ENCODE measurements at places on chromosomes 3 and 15. TPM values are rescaled to one million over a fixed set of nuclear protein-coding genes. Genes with fewer than 3 reads are reported as not detected.
A peak's percentile ranks its signal among the peaks of the same experiment; 100 is the strongest.

- H3K36me3 ChIP-seq, result no peaks in the 10 kb centered on the region
- H3K4me1 ChIP-seq, result no peaks in the 10 kb centered on the region
- no peak overlapping the region for H3K4me3 ChIP-seq
- no peak for DNase-seq
- H3K27me3 ChIP-seq, result peaks cover 20% of the 10 kb centered on the region
- H3K27ac ChIP-seq, result no peak overlapping the region
Observed at GRCh38 chr3:179973931-179974361, 62.8 kb downstream of the PEX5L start.

DNA sequence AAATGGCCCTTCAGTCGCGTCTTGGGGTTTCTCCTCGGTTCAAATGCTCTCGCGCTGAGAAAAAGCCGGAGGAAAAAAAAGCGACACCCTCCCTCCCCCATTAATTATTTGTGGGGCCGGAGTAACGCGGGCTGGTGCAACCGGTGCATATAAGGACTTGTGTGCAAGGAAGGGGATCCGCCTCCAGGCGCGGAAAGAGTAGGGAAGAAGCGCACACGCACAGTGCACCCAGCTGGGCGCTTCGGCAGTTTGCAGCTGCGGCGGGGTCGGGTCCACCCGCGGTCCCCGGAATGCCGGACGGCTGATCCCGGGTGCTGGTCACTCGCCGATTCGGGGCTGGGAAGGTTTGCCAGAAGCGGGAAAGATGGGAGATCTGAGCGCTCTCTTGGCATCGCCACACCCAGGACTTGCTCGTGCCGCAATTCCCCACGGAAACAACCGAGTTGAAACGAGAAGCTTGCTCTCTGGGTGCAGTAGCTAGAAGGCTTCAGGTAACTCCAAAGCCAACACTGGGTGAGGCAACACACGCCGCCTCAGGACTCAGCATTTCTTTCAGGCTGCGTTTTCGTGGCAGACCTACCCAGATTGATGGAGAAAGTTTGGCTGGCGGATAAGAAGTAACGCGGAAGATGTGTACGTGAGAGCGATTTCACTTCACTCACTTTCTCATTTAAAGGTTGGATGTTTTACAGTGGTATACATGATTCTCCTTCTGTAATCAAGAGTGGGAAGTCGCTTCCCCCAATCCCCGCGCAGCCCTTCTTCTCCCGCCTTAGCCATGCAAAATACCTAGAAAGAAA, 720 bp upstream of the TNIK start:
- peaks cover 13% of the 10 kb centered on the region for H3K27me3 ChIP-seq
- peaks cover 57% of the 10 kb centered on the region for H3K4me1 ChIP-seq
- DNase-seq, result peak; percentile 64
- H3K4me3 ChIP-seq, result peak overlapping the region; percentile 84
- peak overlapping the region; percentile 87 for H3K27ac ChIP-seq
- no peaks in the 10 kb centered on the region for H3K36me3 ChIP-seq

DNA sequence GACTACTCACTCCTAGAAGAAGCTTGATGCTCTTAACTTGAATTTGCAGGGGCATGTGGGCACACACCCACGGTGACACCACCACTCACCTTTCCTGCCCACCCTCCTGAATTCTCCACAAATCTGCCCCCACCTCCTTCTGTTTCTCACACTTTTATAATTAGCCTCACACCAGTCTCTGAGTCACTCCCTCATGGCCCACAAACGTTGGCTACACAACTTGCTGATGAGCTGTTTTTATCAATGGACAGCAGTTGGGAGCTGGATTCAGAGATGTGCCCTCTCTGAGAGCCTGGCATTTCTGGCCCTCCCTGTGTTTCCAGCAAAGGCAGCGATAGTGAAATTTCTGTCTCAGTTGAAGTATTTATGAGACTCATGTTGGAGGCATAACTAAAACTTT, 1.3 kb downstream of the COLQ start:
- peak overlapping the region; percentile 76 for H3K27ac ChIP-seq
- H3K4me1 ChIP-seq, result peaks cover 55% of the 10 kb centered on the region
- no peak for DNase-seq
- H3K27me3 ChIP-seq, result no peaks in the 10 kb centered on the region
- no peaks in the 10 kb centered on the region for H3K36me3 ChIP-seq

DNA sequence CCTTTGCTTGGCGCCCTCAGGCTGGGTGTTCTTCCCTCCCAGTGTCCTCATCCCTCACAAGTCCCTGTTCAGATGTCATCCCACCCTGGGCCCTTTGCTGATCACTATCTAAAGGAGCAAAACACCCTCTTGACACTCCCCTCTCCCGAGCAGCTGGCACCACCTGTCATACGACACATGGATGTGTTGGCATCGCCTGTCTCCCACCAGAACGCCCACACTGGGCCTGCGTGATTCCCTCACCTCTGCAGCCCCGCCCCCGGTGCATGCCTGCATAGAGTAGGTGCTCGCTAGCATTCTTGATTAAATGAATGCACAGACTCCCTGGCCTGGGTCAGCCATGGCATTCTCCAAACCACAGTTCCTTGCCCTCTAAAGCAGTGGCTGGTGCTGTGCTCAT, 75.8 kb downstream of the DNAJB8 start:
- H3K36me3 ChIP-seq, result no peaks in the 10 kb centered on the region
- H3K27me3 ChIP-seq, result no peaks in the 10 kb centered on the region
- H3K4me3 ChIP-seq, result no peak overlapping the region
- H3K27ac ChIP-seq, result no peak overlapping the region

GRCh38 chr3:63644212-63644797, 8.2 kb upstream of the SNTN start:
- no peak overlapping the region for H3K4me3 ChIP-seq
- H3K27me3 ChIP-seq, result peaks cover 13% of the 10 kb centered on the region
- DNase-seq, result no peak
- no peaks in the 10 kb centered on the region for H3K36me3 ChIP-seq
- no peaks in the 10 kb centered on the region for H3K4me1 ChIP-seq

CCDC39 gene
- not detected for total RNA-seq

INSYN1 gene
- total RNA-seq, result 121 TPM

All from left ventricle myocardium inferior (tissue), 1 donor.